Endodermal cell (in vitro differentiated cells): ENCODE measurements at places on chromosomes 3 and 15.
A peak's percentile ranks its signal among the peaks of the same experiment; 100 is the strongest.

DNA sequence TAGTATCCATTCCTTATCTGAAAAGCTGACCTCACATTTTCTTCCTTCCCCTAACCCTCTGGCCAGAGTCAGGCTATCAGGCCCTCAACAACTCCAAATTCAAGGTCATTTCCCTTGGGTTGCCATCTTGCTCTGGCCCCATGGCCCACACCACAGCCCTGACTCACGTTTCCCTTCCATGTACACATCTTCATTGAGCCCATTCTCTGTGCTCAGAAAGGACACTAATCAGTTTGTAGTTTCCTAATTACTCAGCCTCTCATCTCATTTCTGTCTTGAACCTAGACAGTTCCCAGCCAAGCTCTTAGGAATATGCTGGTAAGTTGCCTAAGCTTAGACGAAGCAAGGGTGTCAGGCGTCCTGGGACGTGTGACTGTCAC is 14.9 kb downstream of the TGM5 start:
- DNase-seq = no peak

DNA sequence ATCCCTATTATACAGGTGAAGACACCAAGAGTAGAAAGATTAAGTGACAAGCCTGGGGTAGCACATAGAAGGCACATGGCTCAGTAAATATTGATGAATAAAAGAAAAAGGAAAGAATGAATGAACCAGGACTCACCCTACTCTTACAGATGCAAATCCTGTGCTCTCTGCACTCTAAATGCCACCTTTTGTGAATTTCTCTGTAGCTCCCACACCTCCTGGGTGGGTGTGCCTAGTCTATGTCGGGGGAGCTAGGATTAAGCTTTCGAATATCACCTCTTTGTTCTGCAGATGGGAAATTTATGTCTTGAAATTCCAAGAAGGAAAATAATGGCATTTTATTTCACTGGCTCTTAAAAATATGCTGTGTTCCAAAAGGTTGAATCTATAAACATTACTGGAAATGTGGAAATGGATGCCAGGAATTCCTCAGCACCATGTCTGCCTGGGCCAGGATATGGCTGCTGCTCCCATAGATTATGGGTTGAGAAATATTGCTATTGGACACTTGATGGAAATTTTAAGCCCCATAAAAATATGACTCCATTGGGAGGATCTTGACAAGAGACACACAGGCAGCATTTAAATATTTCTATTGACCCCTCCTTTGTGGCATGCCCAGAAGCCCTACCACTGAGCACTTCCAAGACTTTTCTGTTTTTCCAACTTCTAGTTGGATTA is 43.3 kb downstream of the CCNB2 start:
- no peak for DNase-seq

DNA sequence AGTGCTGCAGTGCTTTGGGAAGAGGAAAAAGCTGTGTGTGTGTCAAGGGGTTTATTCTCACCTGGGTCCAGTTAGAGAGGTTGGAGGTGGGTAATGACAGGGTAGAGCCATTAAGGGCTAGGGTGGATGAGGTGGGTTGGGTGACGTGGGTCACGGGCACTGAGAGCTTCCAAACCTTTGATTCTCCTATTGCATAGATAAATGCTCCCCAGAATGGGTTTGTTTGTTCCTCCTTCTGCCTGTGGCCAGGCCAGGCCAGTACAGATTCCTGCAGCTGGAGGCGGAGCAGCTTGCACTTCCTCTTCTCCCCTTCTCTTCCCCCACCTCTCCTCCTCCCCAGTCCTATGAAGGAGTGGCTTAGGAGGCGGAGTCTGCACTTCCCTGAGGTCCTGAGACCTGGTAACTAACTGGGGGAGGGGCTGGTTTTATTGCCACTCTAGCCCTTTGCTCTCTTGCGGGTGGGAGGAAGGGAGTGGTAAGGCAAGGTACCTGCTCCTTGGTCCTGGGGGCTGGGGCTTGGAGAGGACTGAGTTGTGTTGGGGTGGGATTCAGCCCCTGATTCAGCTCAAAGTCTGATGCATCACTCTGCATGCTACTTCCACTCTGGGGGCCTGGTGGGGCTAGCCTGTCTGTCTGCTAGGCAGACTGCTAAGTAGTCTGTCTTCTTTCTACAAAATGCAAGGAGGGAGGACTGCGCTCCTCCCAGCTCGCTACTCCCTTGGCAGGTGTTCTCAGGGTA is 3.5 kb downstream of the SPINT1 start:
- peak; percentile 79 for DNase-seq

DNA sequence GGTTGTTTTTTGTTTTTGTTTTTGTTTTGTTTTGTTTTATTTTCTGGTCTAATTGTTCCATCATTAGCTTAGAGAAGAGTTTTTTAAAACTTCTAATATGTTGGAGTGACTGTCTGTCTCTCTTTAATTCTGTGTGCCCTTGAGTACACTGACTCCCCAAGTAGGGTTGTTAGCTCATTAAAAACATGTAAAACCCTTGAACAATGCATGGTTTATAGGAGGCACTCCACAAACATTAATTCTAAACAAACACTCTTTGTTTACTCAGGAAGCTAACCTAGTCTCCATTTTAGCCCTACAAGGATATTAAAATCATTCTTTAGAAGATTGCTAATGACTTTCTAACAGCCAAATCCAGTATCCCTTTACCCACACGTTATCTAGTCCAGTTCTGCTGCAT is 100.5 kb downstream of the CGGBP1 start:
- no peak for DNase-seq
